Mesenteric fat pad (tissue), 1 donor: ENCODE measurements at places on chromosomes 1 and 21. TPM values are rescaled to one million over a fixed set of nuclear protein-coding genes. Genes with fewer than 3 reads are reported as not detected.
A peak's percentile ranks its signal among the peaks of the same experiment; 100 is the strongest.

Gene AMPD1
- total RNA-seq: not detected

Gene C1orf74
- total RNA-seq: 1.2 TPM

Gene FBXO2
- 0.71 TPM for total RNA-seq

Gene MCOLN3
- 3.8 TPM for total RNA-seq

DNA sequence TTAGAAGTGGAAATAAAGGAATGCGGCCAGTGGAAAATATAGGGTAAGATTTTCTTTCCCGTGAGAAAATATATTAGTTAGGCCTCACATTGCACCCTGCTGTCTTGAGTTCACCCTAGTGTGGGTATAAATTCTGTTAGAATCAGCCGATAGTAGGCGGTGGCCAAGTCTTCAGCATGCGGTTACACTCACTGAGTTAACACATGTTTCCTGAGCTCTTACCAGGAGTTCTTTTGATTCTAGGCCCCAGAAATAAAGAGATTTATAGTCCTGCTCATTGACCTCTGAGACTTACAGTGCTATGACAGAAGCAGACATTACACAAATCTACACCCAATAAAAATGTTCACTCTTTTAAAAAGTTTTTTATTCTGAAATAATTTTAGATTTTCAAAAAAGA is 279.3 kb upstream of the LRRC7 start:
- DNase-seq: no peak

- DNase-seq: no peak
Observed at GRCh38 chr1:67514786-67515185, 84.6 kb upstream of the SERBP1 start.

DNA sequence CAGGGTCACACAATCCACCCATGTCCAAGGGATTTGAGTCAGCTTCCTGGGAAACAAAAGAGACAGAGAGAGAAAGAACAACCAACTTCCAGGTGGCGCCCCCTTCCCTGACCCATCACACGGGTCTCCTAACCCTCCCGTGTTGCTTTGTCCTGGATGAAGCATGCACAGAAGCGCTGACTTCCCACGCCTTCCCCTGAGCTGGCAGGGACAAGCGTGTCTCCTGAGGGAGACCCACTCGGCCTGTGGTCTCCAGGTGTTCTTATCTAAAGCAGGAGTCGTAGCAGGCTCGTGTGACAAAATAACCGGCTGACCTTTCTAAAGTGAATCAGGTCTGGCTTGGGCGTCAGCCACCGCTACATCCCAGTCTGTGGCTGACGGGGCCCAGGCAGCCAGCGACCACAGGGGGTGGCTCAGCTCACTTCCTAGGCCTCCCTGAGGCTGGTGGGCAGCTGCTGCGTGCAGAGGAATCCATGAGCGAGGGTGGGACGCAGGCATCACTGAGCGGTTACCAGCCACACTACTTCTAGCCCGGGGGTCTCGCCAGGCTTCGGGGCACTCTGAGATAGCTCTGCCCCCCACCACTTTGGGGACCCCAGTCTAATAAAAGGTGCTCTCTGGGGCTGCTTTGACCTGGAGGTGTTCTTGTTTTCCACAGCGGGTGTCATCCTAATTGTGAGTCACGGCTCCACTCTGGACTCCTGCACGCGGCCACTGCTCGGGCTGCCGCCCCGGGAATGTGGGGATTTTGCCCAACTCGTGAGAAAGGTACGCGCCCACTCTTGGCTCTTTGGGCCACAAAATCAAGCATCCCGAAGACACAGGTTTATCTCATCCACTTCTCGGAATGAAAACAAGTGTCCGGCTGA is 40.4 kb downstream of the UBASH3A start:
- peak; percentile 68 for DNase-seq

GRCh38 chr1:107294686-107295085 is 153.8 kb downstream of the NTNG1 start:
- DNase-seq: no peak
